ENCODE measurements at places on chromosomes 5 and 9.
A peak's percentile ranks its signal among the peaks of the same experiment; 100 is the strongest.

GRCh38 chr5:98772415-98773213, 849 bp upstream of the RGMB start:
- DNase-seq = peak; percentile 96

DNA sequence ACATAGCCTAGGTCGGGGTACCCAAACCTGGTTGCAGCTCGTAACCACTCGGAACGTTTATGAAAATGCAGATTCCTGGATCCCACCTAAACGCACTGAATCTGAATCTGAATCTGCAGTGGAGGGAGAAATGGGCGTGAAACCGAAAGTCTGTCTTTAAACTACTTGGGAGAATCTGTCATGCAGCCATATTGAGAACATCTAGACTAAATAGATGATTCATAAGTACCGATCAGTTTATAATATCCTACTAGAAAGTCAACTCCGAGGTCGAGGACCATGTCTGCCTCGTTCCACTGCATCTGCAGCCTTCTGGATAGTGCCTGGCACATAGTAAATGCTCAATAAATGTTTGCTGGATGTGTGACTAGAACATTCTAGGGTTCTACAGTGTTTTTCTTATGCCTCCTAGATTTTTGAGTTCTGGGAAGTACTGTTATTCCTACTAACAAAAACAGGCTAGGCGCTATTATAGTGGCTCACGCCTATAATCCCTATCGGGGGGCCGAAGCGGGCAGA, 632 bp downstream of the COQ4 start:
- DNase-seq = peak; percentile 61

GRCh38 chr5:136079195-136079985, 50.6 kb downstream of the TGFBI start:
- no peak for DNase-seq

GRCh38 chr5:116569999-116570398, 4.6 kb downstream of the SEMA6A start:
- DNase-seq = no peak

DNA sequence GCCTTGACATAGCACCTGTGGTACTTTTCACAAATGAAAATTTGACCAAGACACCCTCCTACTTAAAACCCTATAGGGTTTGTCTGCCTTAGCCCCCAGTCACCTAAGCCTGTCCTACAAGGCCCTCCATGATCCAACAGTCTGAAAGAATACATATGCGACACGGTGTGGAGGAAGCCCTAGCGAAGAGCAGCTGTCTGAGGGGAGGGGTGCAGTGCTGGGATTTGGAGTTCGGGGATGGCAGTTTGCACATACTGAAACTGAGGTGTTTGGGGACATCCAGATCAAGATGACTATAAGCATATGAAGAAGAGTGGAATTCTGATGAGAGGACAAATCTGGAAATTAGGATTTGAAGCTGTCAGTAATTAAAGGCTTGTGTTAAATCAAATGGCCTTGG, 7.2 kb upstream of the MYORG start:
- DNase-seq = no peak

GRCh38 chr5:35117967-35118366, 70.2 kb upstream of the AGXT2 start:
- peak; percentile 92 for DNase-seq

DNA sequence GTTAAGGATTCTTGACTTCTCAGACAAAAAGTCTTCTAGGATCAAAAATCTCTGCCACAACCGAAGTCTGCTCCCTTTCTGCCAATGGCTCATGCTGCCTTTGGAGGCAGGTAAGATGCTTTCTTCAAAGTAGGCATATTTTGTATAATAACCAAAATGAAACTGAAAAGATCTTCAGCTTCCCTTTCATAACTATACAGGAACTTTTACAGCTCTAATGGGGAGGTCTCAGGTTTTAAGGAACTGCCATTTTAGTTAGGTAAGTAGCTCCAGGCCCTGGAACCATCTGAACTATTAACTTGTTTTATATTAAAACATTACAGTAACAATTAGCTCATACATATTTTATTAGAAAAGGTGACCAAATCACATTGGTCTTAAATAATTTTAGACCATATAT, 110.9 kb upstream of the FREM1 start:
- no peak for DNase-seq

GRCh38 chr5:31452314-31452713, 79.6 kb downstream of the DROSHA start:
- DNase-seq = no peak

DNA sequence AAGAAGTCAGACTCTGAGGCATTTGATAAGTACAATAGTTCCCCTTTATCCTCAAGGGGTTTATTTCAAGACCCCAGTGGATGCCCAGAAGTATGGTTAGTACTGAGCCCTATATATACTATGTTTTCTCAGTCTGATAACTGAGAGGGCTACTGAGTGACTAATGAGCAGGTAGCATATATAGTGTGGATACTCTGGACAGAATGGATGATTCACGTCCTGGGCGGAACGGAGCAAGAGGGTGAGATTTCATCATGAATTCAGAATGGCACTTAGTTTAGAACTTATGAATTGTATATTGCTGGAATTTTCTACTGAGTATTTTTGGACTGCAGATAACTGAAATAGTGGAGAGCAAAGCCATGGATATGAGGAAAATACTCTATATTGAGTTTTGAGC, 457.6 kb downstream of the PLK2 start:
- DNase-seq = peak; percentile 90

DNA sequence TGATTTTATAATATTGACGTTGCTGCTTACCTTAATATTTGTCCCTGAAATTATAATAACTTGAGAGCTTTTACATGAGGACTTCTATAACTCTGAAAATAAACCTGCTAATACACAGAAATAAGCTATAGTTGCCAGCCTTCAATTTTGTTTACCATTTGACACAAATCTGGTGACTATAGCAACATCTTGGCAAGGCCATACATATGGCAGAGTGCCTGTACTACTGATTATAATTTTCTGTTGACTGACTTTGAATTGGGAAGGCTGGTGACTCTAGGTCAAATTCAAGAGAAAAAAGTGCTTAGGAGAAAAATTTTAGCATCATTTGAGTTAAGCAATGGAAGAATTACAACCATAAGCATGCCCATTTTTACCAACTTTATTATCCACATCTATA, 581.4 kb upstream of the PTPRD start:
- DNase-seq = no peak

DNA sequence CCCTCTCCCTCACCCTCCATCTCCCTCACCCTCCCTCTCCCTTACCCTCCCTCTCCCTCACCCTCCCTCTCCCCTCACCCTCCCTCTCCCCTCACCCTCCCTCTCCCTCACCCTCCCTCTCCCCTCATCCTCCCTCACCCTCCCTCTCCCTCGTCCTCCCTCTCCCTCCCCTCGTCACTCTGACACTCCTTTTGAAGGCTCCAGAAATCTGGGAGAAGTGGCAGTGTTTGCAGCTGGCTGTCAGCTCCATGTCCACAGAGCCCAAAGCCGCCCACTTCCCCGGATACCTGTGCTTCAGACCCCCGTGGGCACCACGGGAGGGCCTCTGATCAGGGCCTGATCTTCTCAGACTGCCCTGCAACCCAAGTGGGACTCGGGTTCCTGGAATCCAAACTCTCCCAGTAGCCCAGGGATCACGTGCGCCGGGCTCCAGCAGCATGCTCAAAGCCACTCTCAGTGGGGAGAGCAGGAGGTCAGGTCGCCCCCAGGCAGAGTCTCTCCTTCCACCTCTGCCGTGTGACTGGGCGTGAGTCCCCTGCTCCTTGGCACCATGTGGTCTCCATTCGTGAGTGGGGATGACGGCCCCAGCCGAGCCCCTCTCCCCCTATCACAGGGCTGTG, 33.1 kb downstream of the DBH start:
- DNase-seq = no peak

DNA sequence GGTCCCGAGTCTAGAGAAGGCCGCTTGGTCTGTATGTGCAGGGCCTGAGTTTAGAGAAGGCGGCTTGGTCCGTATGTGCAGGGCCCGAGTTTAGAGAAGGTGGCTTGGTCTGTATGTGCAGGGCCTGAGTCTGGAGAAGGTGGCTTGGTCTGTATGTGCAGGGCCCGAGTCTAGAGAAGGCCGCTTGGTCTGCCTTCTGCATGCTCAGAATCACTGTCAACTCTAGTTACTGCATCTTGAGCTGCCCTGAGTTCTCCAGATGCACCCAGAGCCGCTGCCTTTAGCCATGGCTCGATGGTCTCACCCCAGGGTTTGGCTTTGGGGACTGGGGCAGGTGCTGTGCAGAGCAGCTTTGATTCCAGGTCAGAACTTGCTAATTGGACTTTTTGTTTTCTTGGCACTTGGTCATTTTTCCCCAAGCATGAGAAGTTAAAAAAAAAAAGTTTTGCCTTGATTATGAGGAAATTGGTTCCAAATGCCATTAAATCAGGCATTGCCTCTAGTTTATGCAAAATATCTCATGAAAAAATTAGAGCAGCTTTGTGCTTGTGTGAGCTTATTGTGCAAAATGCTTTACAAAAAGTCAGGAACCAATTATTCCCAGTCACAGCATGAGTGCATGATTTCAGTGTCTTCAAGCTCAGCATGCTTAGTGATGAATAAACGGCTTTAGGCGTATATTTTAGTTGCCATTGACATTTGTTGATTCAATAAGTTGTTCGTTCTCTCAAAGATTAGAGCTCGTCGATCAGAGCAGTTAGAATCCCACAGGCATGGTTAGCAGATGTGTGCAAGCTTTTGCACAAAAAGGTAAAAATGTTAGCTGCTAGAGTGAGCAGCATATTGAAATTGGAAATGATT, 25.4 kb upstream of the EXOC3 start:
- DNase-seq = no peak

DNA sequence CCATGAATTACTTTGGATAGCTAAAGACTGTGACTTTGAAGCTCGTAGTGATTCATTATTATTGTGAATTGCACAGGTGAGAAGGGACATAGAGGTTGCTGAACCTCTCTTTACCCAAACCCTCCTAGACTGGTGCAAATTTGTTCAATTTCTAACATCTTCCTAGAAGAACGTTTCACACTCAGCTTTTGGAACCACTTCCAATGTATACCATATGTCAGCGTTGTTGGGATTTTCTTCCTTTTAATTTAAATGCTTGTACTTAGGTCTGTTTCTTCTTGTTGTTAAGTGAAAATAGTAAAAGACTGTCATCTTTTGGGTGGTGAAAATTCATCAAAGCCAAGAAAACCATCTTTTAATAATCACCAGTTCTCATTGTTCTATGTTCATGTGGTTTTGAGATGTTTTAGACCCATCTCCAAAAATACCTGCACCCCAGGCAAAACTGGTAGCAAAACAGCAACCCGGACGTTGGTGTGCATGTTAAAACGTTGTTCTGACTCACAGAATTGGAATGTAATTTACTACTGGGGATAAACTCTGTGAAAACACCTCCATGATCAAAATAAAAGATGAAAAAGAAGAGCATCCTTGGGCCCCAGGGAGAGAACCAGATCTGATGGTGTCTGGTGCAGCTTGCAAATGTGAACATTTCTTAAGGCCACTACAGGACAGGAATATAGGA, 238.3 kb downstream of the NPR3 start:
- DNase-seq = peak; percentile 52

DNA sequence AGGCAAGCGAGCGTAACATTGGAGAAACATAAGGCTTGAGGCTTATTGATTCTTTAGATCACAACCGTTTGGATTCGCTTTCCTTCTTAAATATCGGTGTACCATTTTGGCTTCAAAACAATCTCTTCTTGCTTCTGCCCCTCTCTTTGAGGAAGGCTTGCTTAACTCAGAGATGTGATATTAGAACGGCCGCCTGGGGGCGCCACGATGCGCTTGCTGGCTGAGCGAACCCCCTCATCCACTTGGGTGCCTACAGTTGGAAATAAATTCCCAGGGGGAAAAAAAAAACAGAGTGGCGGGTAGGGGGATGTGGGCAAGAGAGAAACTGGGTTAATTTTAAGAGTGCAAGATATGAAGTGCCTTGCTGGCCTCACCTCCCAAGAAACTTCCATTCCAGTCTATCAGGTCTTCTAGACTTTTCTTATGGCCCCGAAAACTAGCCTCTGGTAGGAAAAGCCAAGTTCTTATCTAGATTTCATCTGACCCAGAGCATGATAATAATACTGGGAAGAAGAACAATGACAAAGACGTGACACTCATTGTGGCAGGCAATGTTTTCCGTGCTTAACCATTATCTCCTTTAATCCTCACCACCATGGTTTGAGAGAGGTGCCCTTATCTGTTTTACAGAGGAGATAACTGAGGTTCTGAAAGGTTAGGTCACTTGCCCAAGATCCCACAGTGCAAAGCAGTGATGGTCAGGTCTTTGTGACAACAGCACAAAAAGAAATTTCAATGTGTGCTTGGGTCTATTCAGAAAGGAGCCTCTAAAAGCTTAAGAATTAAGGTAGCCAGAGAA, 115.8 kb downstream of the DPYSL3 start:
- no peak for DNase-seq

- no peak for DNase-seq
Measured at GRCh38 chr9:8115570-8115969, 316.0 kb upstream of the DMAC1 start.

DNA sequence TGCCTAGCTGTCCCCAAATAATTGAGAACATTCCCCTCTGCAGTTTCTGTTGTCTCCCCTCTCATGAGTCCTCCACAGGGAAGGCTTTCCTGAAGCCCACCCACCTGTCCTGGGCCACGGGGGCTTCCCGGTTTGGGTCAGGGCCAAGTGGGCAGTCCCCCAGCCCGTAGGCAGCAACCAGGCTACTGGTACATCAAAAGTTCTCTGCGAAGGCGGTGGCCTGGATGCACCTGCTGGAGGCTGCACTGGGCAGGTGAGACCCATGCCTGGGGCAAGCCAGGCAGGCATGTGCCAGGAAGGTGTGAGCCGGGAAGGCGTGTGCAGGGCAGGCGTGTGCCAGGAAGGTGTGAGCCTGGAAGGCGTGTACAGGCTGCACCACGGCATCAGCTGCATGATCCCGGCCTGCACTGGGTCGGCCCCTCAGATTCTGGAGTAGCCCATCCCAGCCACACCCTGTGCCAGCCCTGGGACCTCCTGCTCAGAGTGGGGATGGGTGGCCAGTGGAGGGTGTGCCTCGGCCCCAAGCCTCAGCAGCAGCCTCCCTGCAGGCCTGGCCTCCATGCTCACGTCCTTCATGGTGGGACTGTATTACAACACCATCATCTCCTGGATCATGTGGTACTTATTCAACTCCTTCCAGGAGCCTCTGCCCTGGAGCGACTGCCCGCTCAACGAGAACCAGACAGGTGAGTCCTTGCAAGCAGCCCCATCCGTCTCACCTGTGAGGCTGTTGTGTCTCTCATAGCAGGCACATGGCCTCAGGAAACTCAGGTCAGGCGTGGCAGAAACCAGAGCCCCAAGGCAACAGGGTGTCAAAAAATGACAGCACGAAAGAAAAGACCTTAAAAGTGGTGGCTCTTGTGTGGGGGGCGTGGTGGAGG, 8.7 kb downstream of the SLC6A19 start:
- DNase-seq = no peak

DNA sequence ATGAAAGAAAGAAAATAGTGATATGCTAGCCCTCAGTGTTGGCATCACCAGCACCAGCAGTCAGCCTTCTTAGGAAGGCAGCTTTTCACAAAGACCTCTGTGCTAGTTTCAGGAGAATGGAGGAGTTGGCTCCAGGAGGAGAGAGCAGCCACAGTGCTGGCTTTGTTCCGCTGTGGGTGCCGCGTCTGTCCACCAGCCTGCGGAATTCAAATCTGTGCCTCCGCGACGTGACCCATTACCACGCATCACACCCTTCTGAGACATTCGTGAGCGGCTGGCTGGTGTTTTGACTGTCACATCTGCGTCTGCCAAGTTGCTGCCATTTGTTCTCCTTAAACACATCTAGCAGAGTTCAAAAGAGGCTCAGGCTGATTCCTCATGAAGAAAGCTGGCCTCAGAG, 34.4 kb downstream of the SNX18 start:
- DNase-seq = no peak
